ENCODE measurements at places on chromosomes 5 and 9.

DNA sequence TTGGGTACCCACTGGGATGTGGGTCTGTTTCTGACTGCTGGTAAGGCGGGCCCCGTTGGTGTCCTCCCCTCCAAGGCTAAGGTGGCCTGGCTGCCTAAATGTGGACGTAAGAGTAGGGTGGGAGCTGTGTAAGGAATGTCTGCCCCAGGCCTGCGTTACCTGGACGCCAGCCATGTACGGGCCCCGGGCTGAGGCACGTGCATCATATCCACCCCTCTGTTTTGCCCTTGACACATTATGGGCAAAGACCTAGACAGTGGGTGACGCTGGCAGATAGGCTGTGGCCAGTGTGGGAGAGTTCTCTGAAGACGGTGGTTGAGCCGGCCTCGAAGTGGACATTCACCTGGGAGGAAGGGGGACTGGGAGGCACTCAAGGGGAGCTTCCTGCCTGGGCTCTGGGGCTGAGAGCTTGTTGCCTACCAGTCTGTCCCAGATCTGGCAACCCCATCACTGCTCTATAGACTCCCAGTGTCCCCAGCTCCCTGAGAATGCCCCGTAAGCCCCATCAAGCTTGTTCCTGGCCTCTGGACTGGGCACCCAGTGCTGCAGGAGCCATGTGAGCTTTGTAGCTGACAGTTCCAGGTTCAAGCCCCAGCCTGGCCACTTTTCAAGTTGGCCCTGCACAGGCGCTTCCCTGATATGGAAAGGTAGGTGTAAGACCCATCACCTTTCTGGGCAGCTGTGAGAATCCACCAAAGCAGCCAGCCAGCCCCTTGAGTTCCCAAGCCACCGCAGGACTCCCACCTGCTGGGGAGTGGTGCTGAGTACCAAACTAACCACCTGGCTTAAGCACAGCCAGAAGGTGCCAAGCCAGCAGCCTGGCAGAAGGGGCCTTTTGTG is 3.2 kb upstream of the PRR7 start:
- 0 out of 2 replicates have a peak, but pooled peaks cover 3% of the 10 kb centered on the region for H3K36me3 ChIP-seq
- H3K27me3 ChIP-seq: peaks cover 11% of the 10 kb centered on the region
- DNase-seq: no peak

DNA sequence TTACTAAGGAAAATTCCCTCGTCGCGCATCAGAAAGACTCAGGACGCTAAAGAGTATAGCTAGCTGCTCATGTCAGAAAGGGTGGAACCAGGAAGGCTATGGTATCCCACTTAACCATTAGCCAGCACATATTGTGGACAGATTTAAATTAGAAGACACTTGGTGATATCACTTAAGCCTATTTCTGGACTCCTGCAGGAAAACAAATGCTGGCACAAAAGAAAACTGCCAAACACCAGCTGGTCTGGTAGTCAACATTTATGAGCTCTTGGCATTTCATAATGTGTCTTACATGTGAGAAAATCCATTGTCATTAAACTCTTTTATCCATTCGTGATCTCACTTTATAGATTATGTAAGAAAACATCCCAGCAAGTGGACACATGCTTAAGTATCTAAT is 377.4 kb downstream of the PTPRD start:
- no peak overlapping the region for H3K27ac ChIP-seq
- no peaks in the 10 kb centered on the region for H3K27me3 ChIP-seq
- H3K4me1 ChIP-seq: no peaks in the 10 kb centered on the region
- no peaks in the 10 kb centered on the region for H3K36me3 ChIP-seq

DNA sequence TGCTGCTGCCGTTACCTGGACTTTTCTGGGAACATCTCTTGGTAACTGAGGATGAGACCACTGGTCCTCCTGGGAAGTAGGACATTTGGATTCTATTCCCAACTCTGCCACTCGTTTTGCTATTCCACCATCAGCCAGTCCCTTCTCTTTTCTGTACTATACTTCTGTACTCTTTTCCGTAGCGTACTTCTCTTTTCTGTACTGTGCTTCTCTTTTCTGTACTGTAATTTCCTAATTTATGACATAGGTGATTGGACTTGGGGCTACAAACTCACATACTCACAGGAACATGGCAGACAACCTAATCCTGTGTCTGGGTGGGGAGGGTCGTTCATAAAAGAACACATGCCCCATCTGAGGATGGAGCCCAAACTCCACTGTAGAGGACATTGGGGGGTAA is 335.3 kb upstream of the PANK3 start:
- H3K27me3 ChIP-seq: no peaks in the 10 kb centered on the region
- no peak overlapping the region for H3K27ac ChIP-seq
- no peak overlapping the region for H3K4me3 ChIP-seq
- H3K4me1 ChIP-seq: no peaks in the 10 kb centered on the region
- H3K36me3 ChIP-seq: no peaks in the 10 kb centered on the region

GRCh38 chr5:157743163-157744050 is at the start of gene LSM11:
Gene LSM11, plus strand, starts transcription at chr5:157743712. Its CDS starts 39 bp downstream, at chr5:157743751.
- no peak within 1 kb of the TSS for H3K27ac ChIP-seq
- no peaks in the 10 kb centered on the region for H3K4me1 ChIP-seq
- peak; percentile 69 for DNase-seq
- peaks cover 4% of the 10 kb centered on the region for H3K36me3 ChIP-seq

DNA sequence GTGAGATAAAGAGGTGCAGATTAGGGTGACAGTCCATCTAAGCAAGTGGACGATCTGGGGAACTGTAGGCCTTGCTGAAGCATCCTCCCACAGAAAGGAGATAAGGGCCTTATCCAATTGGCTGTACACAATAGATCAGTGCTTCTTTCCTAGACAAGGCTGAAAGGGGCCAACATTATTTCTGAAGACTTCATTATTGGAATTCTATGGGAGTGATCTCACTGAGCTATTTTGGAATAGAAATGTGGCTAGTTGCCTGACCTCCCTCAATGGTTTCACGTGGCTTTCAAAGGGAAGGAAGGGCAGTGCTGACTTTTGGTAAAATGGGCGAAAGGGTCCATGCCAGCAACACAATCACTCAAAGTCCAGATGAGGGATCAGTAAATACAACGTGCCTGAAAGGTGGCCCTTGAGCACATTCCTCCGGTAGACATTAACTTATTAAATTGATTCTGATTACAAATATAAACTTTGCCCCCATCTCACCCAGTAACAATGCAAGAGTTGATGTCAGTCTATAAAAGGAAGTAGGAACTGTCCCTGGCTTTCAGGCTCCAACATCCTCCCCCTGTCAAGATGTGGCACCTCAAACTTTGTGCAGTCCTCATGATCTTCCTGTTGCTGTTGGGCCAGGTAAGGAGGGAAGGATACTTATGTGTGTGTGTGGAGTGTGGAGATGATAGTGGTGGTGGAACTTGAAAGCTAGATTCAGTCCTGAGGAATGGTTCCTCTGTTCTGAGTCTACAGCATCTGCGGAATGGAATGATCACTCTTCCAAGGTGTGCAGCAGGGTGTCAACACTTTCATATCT is at the start of gene LEAP2:
Gene LEAP2, plus strand, starts transcription at position 550 of the 811 bp plus-strand sequence. Its CDS starts 27 bp downstream, at position 577.
- H3K27me3 ChIP-seq: no peaks in the 10 kb centered on the region
- H3K4me3 ChIP-seq: no peak within 1 kb of the TSS
- DNase-seq: no peak
- no peaks in the 10 kb centered on the region for H3K4me1 ChIP-seq
- H3K36me3 ChIP-seq: peaks cover 7% of the 10 kb centered on the region
- H3K27ac ChIP-seq: no peak within 1 kb of the TSS

- DNase-seq: no peak
- H3K36me3 ChIP-seq: peaks cover 13% of the 10 kb centered on the region
- H3K4me3 ChIP-seq: no peak overlapping the region
- H3K27me3 ChIP-seq: no peaks in the 10 kb centered on the region
- peaks cover 15% of the 10 kb centered on the region for H3K4me1 ChIP-seq
Observed at GRCh38 chr9:123107639-123108285, 74.3 kb downstream of the GPR21 start.

DNA sequence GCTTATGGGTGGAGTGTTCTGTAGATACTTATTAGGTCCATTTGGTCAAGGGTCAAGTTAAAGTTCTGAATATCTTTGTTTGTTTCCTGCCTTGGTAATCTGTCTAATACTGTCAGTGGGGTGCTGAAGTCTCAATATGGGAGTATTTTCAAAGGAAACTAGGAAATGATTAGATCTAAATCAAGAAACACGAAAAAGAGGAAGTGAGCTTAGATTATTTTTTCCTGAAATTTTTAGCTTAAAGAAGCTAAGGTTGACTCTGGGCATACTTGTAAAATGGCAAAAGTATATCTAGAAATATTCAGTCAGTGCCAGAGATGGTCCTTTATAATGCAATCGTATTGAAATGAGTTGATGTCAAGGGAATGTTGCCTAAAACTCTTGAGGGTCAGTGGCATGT is 313.5 kb downstream of the ICE1 start:
- H3K36me3 ChIP-seq: no peaks in the 10 kb centered on the region
- no peak overlapping the region for H3K4me3 ChIP-seq
- H3K27me3 ChIP-seq: no peaks in the 10 kb centered on the region
- no peak for DNase-seq
- H3K4me1 ChIP-seq: no peaks in the 10 kb centered on the region

- H3K27ac ChIP-seq: no peak overlapping the region
- H3K27me3 ChIP-seq: no peaks in the 10 kb centered on the region
- H3K4me3 ChIP-seq: no peak overlapping the region
- H3K4me1 ChIP-seq: no peaks in the 10 kb centered on the region
Observed at GRCh38 chr9:73838871-73839270, 658.3 kb upstream of the RORB start.

GRCh38 chr9:105251733-105252404 is 7.4 kb downstream of the SLC44A1 start:
- no peak for DNase-seq
- no peaks in the 10 kb centered on the region for H3K27me3 ChIP-seq
- peaks cover 14% of the 10 kb centered on the region for H3K4me1 ChIP-seq
- H3K36me3 ChIP-seq: no peaks in the 10 kb centered on the region
- no peak overlapping the region for H3K4me3 ChIP-seq

DNA sequence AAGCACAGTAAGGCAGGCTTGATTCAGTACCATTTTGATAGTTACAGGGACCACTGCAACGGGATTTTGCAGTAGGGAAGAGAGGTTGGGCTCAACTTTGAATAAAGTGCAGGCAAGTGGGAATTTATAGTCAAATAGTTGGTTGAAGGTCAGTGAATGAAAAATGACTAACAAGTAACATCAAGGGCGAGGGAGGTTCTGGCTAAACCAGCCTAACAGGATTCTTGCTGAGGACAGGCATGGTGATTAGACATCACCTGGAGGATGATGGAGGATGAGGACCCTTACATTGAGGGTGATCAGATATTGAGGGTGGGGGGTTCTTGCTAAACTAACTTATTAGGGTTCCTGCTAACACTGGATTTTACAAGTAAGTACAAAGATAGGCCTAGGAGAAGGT is 66.1 kb upstream of the SMC5 start:
- no peaks in the 10 kb centered on the region for H3K27me3 ChIP-seq
- no peak overlapping the region for H3K27ac ChIP-seq
- H3K4me3 ChIP-seq: no peak overlapping the region

GRCh38 chr9:118418887-118419565 is 714.8 kb downstream of the TLR4 start:
- no peak for DNase-seq
- no peaks in the 10 kb centered on the region for H3K4me1 ChIP-seq
- H3K4me3 ChIP-seq: no peak overlapping the region
- H3K27me3 ChIP-seq: no peaks in the 10 kb centered on the region
- H3K36me3 ChIP-seq: no peaks in the 10 kb centered on the region
- H3K27ac ChIP-seq: no peak overlapping the region

GRCh38 chr5:174549254-174549653 is 175.1 kb upstream of the MSX2 start:
- no peaks in the 10 kb centered on the region for H3K27me3 ChIP-seq
- no peak overlapping the region for H3K27ac ChIP-seq
- no peaks in the 10 kb centered on the region for H3K4me1 ChIP-seq
- H3K36me3 ChIP-seq: no peaks in the 10 kb centered on the region

DNA sequence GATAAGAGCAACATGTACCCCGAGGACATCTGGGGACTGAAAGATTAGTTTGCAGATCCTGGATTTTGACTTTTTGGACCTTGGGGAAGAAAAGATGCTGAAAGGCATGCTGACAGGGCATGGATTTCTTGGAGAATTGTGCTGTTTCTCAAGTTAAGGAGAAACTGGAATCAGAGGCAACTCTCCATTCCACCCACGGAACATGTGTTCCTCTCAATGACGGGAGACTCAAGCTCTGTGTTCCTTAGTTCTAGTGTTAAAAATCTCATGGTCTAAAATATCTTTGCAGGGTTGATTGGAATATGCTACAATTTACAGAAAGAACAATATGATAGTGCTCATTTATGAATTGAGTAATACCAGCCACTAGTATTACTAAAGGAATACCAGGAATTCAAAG is 34.4 kb upstream of the CDH12 start:
- H3K4me1 ChIP-seq: no peaks in the 10 kb centered on the region
- no peak overlapping the region for H3K27ac ChIP-seq
- no peak for DNase-seq
- H3K27me3 ChIP-seq: no peaks in the 10 kb centered on the region
- no peaks in the 10 kb centered on the region for H3K36me3 ChIP-seq

DNA sequence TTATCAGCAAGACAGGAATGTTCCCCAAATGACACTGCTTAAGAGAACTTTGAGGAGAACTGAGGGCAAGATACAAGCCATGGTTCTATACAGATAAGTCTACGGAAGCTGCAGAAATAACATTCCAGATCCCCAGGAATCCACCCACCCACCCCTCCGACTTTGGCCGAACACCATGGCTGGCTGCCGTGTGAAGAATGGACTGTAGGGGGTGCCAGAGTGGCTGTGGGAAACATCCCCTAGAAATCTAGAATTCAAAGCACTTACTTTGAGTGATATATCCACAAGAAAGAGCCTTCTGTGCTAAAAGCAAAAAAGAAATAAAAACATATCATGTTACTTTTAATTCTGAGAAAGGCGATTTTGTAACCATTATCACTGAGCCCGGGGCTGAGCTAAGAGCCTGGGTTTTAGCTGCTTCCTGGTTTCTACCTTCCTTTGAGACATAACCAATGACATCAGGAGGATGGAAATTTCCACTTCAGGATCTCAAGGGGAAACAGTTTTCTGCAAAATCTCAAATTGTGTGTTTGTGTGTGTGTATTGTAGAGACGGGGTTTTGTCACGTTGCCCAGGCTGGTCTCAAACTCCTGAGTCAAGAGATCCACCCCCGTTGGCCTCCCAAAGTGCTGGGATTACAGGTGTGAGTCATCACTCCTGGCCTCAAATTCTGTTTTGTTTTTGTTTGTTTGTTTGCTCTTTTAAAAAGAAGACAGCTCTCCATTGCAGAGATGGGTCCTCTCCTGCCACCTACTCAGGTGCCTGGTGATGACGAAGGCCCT is 36.4 kb downstream of the GGTA1 start:
- no peaks in the 10 kb centered on the region for H3K27me3 ChIP-seq
- H3K4me1 ChIP-seq: peaks cover 2% of the 10 kb centered on the region
- H3K36me3 ChIP-seq: no peaks in the 10 kb centered on the region
- peak; percentile 15 for DNase-seq
